Tongue (tissue), 3 donors: ENCODE measurements at places on chromosomes 4 and X. TPM values are rescaled to one million over a fixed set of nuclear protein-coding genes. Genes with fewer than 3 reads are reported as not detected.

The GASK1B gene
- 119 TPM for total RNA-seq

The FAM9B gene
- not detected for total RNA-seq

The ANXA3 gene
- 26.3 TPM for total RNA-seq

The MAOA gene
- 10.8 TPM for total RNA-seq

The TREX2 gene
- 2.2 TPM for total RNA-seq

The SRPK3 gene
- total RNA-seq: 81.4 TPM

DNA sequence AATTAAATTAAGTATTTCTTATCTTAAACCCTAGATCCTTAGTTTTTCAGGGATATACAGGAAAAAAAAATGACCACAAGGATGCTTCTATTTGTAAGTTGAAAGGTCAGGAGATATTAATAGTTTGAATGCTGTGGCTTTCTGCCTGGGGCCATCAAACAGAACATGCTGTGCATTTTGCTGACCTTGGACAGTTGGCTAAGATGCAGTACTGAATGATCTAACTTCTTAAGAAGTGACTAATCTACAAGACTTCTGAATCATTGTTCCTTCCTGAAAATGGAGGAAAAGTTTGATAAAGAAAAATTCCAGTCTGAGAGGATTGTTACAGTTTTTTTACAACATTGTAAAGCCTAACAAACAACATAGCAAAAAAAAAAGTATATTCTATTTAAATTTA lies 237.8 kb upstream of the JADE1 start:
- DNase-seq: no peak

DNA sequence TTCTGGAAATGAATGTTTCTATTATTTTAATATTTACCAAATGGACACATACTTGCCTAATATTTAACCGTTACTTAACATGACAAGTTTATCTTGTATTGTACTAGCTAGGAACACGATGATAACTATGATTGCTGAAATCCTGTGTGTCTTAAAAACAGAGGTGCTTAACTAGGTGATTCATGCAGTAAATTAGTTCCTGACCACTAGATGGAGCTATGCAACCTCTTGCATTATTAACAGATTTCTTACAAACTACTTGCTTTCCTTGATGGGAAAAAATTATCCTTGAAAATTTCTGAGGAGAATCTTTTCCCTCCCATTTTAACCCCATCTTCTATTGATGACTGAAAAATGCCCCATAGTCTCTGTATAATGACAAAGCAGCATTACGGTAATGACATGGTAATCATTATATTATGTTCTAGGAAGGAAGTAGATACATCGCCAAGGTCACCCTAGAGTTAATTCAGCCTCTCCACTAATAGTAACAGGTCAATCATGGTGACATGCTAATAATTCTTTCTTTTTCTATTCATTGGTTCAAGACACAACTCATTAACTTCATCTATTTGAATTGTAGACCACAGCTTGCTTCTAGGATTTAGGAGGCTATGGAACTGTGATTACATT lies 844.2 kb downstream of the RAPGEF2 start:
- peak; percentile 83 for DNase-seq

DNA sequence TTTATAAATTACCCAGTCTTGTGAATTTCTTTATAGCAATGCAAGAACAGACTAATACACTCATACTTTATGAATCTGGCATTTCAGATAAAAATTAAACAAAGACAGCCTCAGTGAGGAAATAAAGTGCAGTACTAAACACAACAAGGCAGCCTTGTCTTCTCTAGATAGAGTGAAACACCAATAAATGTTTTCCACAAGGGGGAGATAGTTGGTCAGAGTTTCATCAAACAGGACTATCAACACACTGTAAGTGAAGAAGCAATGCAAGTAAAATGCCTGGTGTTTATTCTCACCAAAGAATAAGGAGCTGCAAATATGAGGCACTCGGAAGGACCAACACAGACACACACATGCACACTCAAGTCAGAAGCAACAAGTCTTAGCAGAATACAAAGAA lies 62.8 kb downstream of the FAM9B start:
- peak; percentile 19 for DNase-seq

DNA sequence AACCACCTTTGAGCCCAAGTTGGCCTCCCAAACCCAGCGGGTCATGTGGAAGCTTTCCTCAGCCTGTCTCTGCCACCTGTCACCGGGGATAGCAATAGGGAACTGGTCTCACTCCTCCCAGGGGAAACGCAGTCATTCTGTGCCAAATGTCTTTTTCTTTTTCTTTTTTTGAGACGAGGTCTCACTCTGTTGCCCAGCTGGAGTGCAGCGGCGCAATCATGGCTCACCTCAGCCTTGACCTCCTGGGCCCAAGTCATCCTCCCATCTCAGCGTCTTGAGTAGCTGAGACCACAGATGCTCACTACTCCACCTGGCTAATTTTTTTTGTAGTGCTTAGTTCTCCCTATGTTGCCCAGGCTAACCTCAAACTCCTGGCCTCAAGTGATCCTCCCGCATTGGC lies 40.3 kb downstream of the MED28 start:
- no peak for DNase-seq

- no peak for DNase-seq
Observed at GRCh38 chr4:139454111-139455045, at the start of gene RAB33B. Gene RAB33B (plus strand): TSS chr4:139454121. CDS start chr4:139454196, 75 bp downstream.

DNA sequence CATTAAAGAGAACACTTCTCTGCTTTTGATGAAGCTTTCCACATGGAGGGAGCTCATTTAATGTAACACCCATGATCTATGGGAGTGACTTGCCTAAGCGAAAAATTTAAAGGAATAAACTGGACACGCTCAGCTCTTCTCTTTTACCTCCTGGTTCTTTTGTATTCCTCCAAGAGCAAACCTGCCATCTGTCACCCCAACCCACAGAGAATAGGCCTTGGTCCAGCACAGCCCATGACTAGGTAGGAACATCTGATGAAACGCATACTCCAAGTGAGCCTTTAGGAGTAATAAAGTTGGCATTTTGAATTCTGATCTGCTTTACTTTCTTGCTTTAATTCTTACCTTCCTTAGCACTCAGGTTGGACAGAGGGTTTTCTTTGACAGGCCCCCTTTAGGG lies 389.0 kb downstream of the HNRNPD start:
- DNase-seq: no peak
